ENCODE measurements at places on chromosomes 16 and 17. TPM values are rescaled to one million over a fixed set of nuclear protein-coding genes. Genes with fewer than 3 reads are reported as not detected.

Gene PABPN1L
- not detected for total RNA-seq

Gene TBC1D3K
- total RNA-seq: under 0.01 TPM

Gene ESRP2
- 0.09 TPM for total RNA-seq

Gene ZNF469
- total RNA-seq: 4.6 TPM

Gene NPIPB9
- total RNA-seq: 0.71 TPM

Gene ABCC11
- under 0.01 TPM for total RNA-seq

Gene KCNH4
- total RNA-seq: not detected

Gene MYCBPAP
- total RNA-seq: 1.6 TPM

Gene GRAPL
- total RNA-seq: not detected
